HEK293T (cell line): ENCODE measurements at places on chromosomes 2 and 18.

DNA sequence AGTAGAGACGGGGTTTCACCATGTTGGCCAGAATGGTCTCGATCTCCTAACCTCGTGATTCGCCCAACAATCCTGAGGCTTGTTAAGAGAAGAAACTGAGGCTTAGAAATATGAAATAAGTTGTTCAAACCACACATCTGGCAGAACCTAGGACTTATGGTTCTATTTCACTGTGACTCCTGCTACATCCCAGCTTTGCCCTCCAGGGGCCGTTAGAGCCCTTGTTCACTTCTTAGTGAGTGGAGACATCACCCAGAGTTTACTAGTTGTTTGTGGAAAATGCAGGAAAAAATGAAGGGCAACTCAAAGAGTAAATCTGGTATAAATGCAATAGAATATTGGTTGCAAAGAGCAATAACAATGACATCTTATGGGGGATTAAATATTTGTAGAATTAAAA, 43.9 kb downstream of the MARCHF4 start:
- DNase-seq, result no peak

- no peak for DNase-seq
Observed at GRCh38 chr2:46225730-46226129, 71.5 kb upstream of the EPAS1 start.

GRCh38 chr2:156338578-156338977, 6.1 kb upstream of the NR4A2 start:
- no peak for DNase-seq

GRCh38 chr2:147460155-147460554, 384.7 kb upstream of the ACVR2A start:
- DNase-seq, result no peak

DNA sequence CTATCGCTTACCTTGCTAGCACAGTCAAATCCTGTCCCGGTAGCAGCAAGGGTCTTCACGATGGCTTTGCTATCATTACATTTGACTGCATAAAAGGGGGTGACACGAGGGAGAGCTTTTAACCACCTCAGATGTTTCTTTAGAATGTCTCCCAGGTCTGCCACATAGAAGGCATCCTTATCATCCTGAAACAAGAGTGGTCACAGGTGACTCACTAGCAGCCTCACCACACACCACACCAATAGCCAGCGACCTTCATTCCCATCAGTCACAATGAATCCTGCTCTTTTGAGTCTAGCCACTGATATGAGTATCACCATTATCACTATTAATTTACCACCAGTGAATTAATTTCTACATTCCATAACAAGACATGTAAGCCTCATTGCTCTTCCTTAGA, 3.7 kb downstream of the ODC1 start:
- no peak for DNase-seq

DNA sequence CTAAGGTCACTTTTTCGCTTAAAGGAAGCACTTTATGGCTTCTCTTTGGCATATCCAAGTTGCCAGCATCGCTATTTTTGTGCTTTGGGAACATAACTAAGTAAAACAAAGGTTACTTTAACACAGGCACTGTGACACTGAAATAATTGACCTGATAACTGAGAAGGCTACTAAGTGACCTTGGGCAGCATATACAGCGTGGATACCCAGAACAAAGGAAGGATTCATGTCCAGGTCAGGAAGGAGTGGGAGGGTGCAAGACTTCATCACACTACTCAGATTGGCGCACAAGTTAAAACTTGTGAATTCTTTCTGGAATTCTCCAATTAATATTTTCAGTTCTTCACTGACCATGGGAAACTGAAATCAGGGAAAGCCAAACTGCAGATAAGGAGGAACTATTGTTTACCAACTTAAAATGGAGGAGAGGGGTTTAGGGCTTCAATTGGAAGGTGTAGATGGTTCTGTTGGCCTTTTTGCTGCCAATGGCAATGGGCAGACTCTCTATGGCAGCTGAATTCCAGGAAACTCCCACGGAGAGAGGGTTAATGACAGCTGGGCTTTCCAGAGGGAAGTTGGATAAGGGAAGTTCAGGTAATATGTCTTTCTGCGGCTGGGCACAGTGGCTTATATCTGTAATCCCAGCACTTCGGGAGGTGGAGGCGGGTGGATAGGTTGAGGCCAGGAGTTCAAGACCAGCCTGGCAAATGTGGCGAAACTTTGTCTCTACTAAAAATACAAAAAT, 45.3 kb downstream of the COMMD1 start:
- no peak for DNase-seq

DNA sequence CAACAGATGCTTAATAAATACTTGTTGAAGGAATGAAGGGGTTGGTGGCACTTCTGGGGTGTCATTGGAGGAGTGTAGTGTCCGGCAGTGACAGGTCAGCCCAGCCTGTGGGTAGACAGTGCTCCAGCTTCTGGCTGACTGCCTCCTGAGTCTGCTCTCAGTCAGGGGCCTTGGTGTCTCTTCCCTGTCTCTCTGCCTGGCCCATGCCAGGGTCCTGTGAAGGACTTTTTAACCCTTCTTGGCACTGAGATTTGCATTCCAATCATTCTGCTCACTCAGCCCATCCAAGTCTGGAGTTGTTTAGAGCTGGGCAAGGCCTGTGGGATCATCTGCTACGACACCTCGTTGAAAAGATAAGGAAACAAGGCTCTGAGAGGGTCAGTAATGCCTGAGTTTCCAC, 1.4 kb upstream of the KCNK3 start:
- no peak for DNase-seq

DNA sequence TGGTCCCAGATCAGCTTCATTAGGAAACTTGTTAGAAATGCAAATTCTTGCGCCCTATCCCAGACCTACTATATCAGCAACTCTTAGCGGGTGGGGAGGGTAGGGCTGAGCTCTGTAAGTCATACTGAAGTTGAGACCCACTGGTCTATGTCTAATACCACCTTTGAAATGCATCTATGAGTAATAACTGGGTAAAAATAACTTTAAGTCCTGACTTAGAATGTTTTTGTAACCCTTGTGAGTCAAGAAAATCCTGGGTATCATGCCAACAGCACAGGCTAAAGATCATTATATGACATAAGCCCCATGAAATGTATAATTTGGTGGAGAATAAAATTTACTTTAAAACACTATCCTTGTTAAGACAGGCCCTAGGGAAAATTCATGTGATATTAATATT, 41.4 kb downstream of the PRKD3 start:
- no peak for DNase-seq

DNA sequence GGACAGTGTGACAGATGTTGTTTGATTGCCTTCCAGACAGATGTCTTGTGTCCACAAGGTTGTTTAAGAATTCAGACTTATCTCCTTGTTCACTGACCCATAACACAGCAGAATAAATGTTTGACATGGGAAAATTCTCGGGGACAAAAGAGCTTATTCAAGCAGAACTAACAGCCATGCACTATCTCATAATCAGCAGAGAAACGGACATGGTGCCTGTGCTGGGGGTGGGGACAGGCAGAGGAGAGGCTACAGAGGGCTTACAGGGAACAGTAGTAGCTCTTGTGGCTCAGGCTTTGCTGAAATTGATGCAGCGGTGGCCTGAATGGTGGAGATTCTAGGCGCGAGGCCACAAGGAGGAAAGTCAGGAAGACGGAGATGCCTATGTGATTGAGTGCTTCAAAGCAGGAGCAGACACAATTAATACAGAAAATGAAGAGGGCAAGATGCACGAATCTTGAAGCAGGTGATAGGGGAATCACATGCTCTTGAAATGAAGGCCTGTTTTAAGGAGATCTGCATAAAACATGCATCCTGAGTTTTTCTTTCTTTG, 62.0 kb upstream of the CAB39 start:
- DNase-seq, result peak; percentile 36

GRCh38 chr18:5057386-5058348, 139.4 kb downstream of the AKAIN1 start:
- DNase-seq, result peak; percentile 54

DNA sequence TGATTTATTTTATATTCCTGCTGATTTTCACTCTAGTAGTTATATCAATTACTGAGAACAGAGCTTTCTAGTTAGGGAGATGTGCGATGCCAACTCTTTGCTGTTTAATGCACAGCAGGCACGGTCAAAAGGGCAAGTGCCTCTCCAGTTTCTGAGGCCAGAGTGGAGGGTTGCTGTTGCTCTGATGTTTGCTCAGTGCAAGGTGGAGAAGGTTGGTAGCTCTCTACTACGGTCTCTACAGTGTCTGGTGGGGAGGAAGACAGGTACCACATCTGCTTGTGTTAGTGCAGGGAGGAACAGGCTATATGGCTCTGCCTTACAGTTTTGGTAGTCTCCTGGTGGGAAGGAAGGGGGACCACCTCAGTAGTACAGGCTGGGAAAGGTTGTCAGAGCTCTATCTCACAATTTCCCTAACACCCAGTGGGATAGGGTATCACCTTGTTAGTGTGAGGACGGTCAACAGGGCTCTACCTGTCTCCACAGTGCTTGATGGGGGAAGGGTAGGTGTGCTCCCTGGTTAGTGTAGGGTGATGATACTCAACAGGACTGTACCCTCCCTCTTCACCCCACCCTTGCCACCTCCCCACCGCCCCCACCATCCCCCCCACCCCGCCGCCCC, 85.9 kb downstream of the FANCL start:
- DNase-seq, result no peak

GRCh38 chr2:2939078-2939795, 438.4 kb downstream of the EIPR1 start:
- no peak for DNase-seq

DNA sequence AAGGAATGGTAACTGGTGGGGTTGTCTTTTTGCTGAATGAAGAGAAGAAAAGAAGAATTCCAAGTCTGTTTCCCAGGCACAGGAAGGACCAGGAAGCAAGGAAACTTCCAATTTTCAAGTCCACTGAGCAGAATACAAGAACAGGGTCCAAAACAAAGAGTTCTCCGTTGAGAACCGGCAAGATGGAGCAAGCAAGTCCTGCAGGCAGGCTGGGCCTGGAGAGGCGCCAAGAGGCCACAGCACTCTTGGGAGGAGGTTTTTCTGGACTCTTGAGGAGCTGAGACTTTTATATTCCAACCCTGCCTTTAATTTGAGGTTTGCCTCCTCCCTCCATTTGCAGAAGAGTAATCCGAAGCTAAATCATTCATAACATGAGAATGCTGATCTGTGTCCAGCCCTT, 224.5 kb downstream of the IKZF2 start:
- DNase-seq, result no peak

DNA sequence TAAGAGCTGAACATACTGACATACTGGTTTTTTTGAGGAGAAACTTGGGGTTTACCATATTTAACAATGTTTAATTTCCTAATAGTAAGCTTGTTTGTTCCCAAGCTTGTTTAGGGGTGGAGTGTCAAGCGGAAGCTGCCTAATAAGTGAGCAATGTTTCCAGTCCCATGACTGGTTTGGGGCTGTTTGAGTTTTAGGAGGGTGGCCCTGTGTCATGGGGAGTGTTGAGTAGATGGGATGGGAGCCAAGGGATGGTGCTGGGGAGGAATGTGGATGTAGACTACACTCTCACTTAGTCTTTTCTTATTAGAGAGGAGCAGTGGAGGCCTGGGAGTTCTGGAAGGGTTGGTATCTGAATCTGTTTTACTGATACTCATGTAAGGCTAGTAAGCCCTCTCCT, 128.5 kb downstream of the TANC1 start:
- no peak for DNase-seq

- DNase-seq, result no peak
Observed at GRCh38 chr2:200781616-200782015, 30.1 kb upstream of the BZW1 start.

DNA sequence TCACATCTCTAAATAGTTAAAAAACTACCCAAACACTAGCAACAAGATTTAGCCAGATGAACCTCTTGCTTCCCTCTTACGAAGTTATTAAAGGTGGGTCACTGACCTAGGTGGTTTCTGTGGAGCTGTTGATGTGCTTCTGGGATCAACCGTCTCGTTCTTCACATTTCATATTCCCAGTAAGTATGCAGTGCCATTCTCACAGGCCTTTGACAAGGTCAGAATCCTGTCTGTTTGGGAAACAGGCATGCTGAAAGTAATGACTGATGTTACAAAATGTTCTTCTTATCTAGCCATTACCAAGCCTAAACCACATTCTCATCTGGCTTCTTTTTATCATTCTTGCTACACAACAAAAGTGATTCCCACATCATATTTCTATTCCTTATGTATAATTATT, 70.3 kb downstream of the WDR7 start:
- no peak for DNase-seq

GRCh38 chr2:95043300-95044093, 18.0 kb downstream of the MAL start:
- DNase-seq, result no peak

GRCh38 chr2:231394211-231395141, 1.0 kb upstream of the B3GNT7 start:
- DNase-seq, result no peak

- no peak for DNase-seq
Observed at GRCh38 chr2:118050974-118051373, 37.1 kb upstream of the CCDC93 start.

DNA sequence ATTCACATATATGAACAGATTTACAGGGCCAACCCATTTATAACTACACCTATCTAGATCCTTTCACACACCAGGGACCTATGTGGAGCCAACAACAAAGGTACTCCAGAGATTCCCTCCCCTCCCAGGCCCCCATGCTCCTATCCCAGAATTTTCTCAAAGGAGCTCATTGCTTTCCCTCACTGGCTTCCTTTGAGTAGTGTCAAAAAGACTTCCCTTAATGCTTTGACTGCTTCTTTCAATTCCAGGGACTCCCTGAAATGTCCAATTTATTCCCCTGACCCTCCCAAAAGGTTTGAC, 46.6 kb downstream of the IKZF2 start:
- DNase-seq, result no peak

GRCh38 chr18:48036226-48036625, 105.8 kb upstream of the SMAD2 start:
- DNase-seq, result no peak

DNA sequence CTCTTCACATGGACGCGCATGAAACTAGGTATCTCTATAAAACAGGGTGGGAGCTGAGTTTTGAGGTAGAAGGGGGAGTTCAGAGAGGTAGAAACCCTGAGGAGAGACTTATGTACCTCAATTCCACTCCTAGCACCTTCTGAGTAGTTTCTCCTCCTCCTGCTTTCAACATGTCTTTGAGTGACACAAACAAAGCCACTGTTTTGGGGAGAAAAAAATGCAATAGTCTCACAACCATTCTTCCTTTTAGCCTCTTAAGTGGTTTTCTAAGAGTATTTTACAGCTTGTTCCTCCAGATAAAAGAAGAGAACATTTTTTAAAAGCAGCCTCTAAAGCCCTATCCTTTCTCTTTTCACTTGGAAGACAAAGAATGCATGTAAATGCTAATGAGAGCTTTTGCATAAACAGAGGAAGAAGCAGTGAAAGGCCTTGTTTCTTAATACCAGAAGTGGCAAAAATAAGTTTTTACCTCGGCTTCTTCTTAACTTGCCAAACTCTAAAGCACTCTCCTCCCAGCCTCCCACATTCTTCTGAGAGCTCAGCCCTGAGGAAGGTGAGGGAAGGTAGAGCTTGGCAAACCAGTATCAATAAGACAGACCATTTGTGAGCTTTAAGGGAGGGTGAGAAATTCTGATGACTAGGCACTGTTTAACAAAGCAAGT, 1304.4 kb upstream of the ACVR2A start:
- no peak for DNase-seq

- DNase-seq, result no peak
Observed at GRCh38 chr18:61851940-61852451, 40.8 kb downstream of the RNF152 start.
